ENCODE measurements at places on chromosomes 3 and 15.

DNA sequence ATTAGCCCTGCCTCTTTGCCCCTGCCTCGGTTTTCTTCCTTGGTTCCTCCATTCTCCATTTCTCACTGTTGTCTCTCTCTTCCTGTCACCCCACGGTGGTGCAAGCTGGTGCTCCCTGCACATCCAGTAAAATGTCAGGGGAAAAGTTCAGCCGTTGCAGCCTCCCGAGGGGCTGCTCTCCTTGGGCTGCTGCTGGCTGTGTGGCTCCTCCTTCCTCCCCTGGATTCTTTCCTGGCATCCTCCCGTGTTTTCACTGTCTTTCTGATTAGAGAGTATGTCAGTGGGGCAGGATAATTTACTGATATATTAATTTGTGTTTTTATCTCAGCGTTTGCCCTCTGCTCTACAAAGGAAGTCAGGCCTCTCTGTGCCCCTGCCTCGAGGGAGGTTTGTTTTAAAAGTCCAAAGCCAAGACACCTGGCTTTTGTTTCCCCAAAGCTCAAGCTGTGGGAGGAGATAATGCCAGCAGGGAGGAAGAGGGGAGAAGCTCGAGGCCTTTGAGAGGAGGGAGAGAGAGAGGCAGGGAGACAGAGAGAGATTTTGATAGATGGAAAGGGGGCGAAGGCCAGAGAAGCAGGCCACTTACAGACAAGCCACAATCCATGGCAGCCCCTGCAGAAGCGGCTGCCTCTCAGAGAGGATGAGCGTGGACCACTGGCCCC lies 150.3 kb upstream of the NR2F2 start:
- no peak for DNase-seq

DNA sequence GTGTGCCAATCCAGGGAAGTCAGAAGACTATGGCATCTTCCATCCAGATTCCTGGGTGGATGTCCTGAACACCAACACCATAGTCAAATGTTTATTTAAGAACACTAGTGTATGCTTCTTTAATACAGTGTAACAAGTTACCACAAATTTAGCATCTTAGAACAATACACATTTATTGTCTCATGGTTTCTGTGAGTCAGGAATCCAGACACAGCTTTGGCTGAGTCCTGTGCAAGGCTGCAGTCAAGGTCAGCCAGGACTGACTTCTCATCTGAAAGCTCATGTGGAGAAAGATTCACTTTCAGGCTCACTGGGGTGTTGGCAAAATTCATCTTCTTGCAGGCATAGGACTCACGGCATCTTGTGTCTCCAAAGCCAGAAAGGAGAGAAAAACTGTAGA lies 143.4 kb downstream of the ANXA2 start:
- no peak for DNase-seq

- no peak for DNase-seq
Observed at GRCh38 chr3:140129768-140130284, 194.8 kb downstream of the CLSTN2 start.

DNA sequence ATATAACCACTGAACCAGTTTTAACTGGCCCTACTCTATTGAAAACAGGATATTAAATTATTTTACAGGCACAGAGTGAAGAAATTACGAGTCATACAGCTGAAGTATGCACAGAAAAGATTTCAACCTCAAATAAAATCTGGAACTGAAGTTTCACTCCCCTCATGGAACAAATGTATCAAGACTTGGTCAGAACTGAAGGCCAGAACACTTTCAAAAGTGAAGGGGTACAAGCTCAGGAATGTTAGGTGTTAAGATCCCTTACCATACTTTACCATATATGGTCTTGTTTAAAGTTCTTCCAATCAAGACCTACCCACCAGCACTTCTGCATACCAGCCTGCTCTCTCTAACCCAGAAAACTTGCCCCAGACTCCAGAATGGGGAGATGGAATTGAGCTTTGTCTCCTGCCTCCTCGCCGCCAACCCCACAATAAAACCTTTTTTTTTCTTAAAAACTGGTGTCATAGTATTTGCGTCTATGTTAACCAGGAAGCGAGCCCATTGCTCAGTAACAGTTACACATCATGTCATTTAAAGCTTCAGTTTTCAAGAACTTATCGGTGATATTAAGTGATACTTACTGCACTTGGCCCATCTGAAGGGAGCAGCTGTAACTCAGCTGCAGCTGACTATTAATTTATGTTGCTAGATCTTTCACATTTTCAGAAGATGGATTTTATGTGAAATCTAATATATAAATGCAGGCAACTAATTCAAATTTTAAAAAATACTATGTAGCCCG lies 59.9 kb downstream of the OXSM start:
- DNase-seq: no peak

GRCh38 chr15:93288728-93289294 lies 199.8 kb upstream of the RGMA start:
- no peak for DNase-seq

- DNase-seq: no peak
Observed at GRCh38 chr15:49900903-49901235, 218.2 kb downstream of the ATP8B4 start.
